Activated CD4-positive, alpha-beta T cell treated with anti-CD3 and anti-CD28 coated beads for 36 hours (primary cell): ENCODE measurements at places on chromosomes 7 and 10.

DNA sequence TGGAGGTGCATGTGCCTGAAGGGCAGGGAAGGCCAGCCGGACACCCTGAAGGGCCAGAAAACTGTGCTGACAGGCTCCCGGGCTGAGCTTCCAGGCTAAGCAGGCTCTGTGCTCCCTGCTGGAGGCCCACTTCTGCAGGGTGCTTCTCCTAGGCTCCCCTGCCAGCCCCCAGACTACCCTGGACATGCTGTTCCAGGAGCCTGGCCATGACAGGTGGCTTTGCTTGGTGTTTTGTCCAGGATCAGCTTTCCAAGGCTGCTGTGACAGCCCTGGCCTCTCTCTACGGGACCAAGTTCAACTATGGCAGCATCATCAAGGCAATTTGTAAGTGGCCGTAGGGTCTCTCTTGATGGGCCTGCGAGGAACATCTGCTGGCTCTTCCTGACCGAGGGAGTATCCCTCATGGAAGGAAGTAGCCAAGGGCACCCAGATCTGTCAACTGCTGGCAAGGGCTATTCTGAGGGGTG is 5.3 kb downstream of the CPA1 start:
- DNase-seq, result no peak

DNA sequence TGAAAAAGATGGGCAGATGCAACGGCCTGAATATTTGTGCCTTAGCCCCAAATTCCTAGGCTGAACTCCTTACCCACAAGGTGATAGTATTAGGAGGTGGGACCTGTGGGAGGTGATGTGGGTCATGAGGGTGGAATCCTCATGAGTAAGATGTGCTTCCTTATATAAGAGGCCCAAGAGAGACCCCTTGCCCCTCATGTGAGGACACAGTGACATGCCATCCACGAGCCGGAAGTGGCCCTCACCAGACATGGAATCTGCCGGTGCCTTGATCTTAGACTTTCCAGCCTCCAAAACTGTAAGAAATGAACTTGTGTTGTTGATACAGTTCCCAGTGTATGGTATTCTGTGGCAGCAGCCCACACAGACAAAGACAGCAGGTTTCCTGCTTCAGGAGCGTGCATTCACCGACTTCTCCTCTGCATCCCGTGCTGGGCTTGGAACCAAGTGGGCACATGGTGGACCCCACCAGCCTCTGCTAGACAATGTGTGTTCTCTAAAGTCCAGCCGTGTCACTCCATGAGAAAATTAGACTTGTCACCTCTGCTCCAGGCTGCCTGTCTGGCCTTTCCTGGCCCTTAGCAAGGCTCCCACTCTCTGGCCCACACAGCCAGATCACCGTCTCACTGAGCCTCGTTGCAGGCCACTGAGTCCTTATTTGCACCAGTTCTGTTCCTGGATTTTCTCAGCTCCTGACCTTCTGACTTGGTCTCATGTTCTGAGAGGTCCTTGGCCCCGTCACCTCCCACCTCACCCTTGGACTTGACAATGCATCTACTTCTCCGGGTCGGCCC is 52.9 kb upstream of the CACUL1 start:
- no peak for DNase-seq

- DNase-seq, result no peak
These were observed 41.2 kb downstream of the COL13A1 start for GRCh38 chr10:69842882-69843281.

- no peak for DNase-seq
These were observed 609.0 kb upstream of the DPP6 start for GRCh38 chr7:153443032-153443701.

- DNase-seq, result no peak
These were observed 122.5 kb upstream of the ANKRD1 start for GRCh38 chr10:91043173-91043910.

GRCh38 chr7:84190016-84190705 is 4.4 kb downstream of the SEMA3A start:
- DNase-seq, result no peak

GRCh38 chr10:4670737-4671136 is 155.3 kb upstream of the AKR1E2 start:
- DNase-seq, result no peak

- DNase-seq, result no peak
These were observed 108.3 kb downstream of the CUL2 start for GRCh38 chr10:34981844-34982243.

DNA sequence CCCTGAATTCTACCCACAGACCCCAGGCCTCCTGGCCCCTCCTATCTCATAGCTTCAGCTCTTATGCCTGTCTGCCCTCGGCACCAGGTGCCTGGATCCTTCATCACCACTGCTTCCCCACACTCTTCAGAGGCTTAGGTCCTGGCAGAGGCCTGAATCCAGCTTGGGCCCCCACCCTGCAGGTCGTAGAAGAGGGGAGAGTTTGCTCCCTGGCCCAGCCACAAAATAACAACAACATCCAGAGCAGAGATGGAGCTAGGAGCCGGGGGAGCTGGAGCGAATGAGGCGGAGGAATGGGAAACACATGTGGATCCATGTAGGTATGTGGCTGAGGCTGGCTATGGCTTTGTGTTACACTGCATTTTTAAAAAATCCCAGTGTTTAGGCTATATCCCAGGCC is 7.8 kb upstream of the OPN4 start:
- DNase-seq, result no peak

DNA sequence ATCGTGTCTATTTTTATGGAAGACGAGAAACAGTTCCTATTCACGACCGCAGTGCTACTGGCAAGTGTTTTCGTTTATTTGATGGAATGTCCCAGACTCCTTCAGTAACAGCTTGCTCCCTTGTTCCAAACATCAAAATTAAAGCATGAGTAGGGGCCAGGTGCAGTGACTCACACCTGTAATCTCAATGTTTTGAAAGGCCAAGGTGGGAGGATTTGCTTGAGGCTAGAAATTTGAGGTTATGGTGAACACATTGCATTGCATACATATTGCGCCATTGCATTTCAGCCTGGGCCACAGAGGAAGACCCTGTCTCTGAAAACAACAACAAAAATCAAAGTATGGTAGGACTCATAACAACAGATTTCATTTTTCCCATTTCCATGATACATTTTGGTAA is 22.8 kb downstream of the PTTG1IP2 start:
- no peak for DNase-seq

GRCh38 chr10:84335516-84335915 is 7.1 kb downstream of the CCSER2 start:
- DNase-seq, result no peak

DNA sequence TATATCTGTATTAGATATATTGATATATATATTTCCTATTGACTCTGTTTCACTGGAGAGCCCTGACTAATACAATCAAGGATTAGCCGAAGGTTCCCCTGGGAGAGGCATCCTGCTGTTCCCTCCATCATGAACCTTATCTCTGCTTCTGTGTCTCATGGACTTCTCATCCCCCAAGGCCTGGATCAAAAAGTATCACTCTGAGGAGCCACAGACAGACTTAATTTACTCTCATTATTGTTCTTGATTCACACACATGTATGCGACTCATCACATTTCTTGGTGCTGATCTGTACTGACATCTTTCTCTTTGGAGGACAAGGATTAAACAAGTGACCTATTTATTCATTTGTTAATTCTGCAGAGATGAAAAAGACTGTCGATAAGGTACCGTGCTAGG is 550.2 kb downstream of the KCNMA1 start:
- DNase-seq, result no peak

DNA sequence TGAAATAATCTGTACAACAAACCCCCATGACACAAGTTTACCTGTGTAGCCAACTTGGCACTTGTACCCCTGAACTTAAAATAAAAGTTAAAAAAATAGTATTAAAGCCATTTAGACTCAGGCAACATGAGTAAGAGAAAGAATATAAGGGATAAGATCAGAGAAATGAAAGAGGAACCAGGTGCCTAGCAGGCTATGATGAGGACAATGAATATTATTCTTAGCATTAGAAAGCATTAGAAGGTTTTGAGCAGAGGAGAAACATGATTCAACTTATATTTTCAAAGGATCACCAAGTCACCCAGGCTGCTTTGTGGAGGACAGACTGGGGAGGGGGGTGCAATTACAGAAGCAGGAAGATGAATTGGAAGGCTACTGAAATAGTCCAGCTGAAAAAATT is 48.1 kb upstream of the TES start:
- DNase-seq, result no peak

DNA sequence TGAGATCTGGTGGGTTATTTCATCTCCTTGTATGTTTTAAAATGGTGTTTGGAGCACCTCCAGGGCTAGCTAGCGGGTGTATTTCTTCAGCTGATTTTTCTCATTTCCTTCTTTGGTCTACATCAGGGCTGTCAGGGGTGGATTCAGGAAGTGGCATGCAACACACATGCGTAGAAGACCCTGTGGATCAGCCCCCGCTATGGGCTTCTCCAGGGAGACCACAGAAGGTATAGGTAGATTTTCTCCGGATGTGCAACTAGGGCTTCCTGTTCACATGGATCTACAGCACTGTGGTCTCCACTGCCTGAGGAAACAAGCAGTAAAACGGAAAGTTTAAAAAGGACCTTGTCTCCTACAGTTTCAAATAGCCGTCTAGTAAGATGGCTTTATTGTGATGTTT is 10.4 kb downstream of the NUB1 start:
- DNase-seq, result peak; percentile 69

- DNase-seq, result no peak
These were observed 11.6 kb downstream of the ABCA13 start for GRCh38 chr7:48182718-48183369.

- no peak for DNase-seq
These were observed 371.9 kb downstream of the PHF14 start for GRCh38 chr7:11345621-11346020.

GRCh38 chr7:100896732-100897608 is 1.3 kb upstream of the ACHE start:
- DNase-seq, result peak; percentile 74

DNA sequence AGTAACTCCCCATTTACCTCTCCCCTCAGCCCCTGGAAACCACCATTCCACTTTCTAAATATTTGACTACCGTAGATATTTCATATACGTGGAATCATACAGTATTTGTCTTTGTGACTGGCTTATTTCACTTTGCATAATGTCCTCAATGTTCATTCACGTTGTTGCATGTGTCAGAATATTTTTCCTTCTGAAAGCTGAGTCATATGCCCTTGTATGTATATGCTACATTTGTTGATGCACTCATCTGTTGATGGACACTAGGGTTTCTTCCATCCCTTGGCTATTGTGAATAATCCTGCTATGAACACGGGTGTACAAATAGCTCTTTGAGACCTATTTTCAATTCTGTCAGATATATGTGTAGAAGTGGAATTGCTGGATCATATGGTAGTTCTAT is 25.8 kb upstream of the TSPAN13 start:
- no peak for DNase-seq

DNA sequence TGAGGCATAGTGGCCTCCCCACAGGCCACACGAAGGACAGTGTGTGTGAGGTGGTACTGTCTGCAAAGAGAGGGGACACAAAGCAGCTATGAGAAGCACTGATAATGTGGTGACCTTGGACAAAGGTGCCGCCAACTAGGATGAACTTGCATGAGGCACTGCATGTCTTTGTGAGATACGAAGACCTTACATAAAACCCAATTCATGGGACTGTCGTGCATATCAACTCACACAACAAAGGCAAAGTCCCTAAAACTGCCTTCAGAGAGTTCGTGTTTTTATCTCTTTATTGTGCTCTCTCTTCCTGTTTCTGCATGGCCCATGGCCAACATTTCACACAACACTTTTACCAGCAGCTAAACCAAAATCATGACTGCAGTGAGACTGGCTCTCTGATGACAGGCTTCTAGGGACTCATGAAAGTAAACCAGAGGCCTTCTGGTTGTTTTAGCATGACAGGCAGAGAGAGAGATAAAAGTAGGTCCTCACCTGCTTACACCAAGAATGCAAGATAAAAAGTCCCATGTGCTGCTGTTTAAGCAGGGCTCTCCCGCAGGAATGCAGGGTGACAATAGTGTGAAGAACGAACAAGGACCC is 347.8 kb downstream of the ELMO1 start:
- no peak for DNase-seq

- no peak for DNase-seq
These were observed 32.6 kb downstream of the PHF14 start for GRCh38 chr7:11006291-11006690.

- DNase-seq, result no peak
These were observed 7.1 kb upstream of the FAM107B start for GRCh38 chr10:14781763-14782162.

GRCh38 chr7:21094589-21094988 is 307.9 kb upstream of the SP8 start:
- no peak for DNase-seq

GRCh38 chr7:2738766-2739549 is 51.0 kb downstream of the AMZ1 start:
- no peak for DNase-seq

GRCh38 chr10:59127991-59128390 is 48.5 kb upstream of the PHYHIPL start:
- DNase-seq, result no peak

DNA sequence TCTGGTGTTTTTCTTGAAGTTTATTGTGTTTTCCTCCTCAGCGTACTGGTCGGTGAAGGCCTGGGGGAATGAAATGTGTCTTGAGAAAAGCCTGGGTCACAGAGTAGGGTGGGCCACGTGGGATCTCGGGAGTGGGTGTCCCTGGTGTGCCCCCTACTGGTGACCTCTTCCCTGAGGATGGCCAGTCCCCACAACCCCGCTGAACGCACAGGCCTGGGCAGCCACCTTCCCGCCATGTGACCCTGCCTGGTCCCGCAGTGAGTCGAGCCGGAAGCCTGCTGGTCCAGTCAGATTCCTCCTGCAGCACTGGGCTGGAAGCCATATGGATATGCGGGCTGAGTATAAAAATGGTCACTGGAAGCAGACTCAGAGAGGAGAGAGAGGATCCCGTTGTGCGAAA is 52.9 kb upstream of the GNA12 start:
- no peak for DNase-seq

GRCh38 chr10:71132321-71132810 is 80.0 kb upstream of the UNC5B start:
- DNase-seq, result no peak

GRCh38 chr10:11176746-11177145 is 159.1 kb downstream of the CELF2 start:
- peak; percentile 63 for DNase-seq

GRCh38 chr7:86949052-86949778 is 110.2 kb downstream of the ELAPOR2 start:
- DNase-seq, result no peak

- DNase-seq, result no peak
These were observed 124.4 kb downstream of the AMPH start for GRCh38 chr7:38506756-38507155.

DNA sequence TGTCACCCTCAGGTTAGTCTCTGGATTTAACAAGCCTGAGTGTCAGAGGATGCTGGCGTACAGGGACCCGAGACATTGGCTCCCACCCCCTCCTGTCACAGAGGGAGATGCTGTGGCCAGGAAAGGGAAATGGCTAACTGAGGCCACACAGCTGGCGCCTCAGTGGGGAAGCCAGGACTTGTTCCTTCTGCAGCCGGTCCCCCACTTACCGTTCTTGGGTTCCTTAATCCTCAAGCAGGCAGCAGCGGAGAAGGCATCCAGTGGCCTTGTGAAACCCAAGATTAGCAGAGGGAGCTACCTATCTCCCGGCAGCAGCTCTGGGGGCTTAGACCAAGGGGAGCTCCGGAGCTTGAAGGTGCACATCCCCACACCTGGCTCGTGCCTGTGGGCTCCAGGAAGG is 65.4 kb downstream of the NEURL1 start:
- no peak for DNase-seq
